ENCODE measurements at places on chromosomes 5 and 9.

DNA sequence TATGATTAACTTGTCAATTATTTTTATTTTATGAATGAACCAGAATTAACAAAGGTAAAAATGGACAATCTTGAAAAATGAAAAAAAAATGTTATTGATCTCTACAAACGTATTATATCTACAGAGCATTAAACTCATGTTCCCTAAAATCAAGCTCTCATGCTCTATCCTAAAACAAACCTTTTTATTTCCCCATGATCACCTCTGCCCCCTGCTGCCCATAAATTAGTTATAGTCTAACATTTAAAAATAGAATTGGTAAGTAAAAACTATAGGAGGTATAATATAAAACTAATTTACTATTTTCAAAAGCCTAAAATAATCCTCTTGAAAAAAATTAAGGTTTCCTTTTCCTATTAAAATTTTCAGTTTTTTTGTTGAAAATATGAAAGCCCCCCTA, 168.0 kb upstream of the POU5F2 start:
- no peak for DNase-seq

DNA sequence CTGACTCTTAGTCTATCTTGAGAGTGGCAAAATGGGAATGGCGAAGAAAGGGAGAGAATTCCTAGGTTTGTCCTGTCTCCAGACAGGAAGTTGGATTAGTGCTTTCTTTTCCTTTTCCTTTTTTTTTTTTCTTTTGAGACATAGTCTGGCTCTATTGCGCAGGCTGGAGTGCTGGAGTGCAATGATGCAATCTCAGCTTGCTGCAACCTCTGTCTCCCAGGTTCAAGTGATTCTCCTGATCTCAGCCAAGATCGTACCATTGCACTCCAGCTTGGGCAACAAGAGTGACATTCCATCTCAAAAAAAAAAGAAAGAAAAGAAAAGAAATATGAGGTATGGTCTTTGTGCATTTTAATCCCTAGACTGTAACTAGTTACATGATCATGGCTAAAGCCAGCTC, 12.6 kb upstream of the KIF27 start:
- DNase-seq: no peak

DNA sequence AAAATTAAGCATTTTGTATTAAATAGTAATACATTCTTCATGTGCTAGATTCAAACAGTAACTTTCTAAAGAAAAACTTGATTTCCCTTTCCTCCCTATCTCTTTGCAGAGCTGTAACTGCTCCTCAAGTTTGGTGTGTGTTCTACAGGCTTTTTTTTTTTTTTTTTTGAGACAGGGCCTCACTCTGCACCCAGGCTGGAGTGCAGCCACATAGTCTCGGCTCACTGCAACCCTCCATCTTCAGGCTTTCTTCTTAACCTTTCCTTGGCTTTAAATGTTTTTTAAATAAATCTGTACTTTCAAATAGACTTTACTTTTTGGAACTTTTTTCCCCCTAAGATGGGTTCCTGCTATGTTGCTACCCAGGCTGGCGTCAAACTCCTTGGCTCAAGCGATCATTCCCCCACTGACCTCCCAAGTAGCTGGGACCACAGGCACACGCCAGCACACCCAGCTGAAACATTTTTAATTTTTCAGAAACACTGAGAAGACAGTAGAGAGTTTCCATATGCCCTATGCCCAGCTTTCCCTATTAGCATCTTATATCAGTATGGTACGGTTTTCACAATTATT, 9.1 kb downstream of the NDFIP1 start:
- no peak for DNase-seq

GRCh38 chr5:32942225-32942989, 231.3 kb downstream of the NPR3 start:
- no peak for DNase-seq

DNA sequence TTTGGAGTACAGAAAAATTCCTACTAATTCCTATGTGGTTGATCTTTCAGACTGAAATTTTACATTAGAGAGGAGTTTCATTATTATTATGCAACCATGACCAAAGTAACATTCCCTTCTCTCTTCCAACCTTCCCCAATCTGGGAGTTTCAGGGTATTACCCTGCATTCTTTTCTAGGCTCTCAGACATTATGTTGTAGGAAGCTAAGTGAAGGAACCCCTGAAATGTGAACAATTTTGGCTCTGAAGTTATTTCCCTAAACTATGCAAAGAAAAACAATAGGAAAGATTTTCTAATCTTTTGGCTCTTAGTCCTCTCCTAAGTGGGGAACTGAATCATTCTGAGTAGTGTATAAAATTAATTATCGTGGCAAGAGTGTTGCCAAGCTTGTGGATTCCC, 63.3 kb upstream of the ZFAND5 start:
- no peak for DNase-seq

- no peak for DNase-seq
Measured at GRCh38 chr5:154541553-154541952, 63.5 kb upstream of the HAND1 start.

GRCh38 chr5:17282283-17283120, 65.1 kb downstream of the BASP1 start:
- DNase-seq: no peak

DNA sequence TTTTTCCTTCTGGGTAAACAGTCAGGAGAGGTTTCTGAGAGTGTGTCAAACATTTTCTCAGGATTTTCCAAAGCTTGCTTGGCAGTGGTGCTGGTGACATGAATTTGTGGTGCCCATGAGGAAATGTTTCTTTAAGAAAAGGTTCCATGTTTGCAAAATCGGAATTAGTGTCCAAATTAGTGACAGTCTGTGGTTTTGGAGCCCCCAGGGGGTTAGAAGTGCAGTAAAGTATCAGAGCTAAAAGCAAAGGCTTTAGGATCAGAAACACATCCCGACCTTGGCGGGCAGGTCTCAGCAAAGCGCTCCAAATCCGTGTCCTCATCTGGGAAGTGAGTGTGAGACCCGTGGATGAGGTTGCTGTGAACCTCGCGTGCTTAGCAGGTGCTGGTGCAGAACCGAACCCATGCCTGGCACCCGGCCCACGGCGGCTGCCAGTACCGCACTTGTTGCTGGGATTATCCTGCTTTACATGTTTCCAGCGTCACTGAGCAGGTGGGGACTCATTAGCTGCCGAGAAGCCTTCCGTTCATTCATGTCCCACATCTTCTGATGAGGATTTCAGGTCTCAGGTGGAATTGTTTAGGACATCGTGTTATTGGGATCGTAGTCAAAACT, 70.8 kb upstream of the COL5A1 start:
- DNase-seq: no peak

DNA sequence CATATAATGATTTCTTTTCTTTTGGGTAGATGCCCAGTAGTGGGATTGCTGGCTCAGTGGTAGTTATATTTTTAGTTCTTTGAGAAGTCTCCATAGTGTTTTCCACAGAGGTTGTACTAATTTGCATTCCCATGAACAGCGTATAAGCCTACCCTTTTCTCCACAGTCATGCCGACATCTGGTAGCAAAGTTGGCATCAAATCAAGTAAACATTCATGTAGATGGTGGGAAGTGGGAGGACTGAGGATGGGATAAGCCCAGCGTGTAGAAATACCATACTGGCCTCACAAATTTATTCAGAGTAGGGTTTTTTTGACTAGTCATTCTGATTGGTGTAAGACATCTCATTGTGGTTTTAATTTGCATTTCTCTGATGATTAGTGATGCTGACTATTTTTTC, 115.4 kb downstream of the EGFLAM start:
- no peak for DNase-seq

GRCh38 chr5:75933489-75933888, 149.7 kb upstream of the SV2C start:
- DNase-seq: no peak

DNA sequence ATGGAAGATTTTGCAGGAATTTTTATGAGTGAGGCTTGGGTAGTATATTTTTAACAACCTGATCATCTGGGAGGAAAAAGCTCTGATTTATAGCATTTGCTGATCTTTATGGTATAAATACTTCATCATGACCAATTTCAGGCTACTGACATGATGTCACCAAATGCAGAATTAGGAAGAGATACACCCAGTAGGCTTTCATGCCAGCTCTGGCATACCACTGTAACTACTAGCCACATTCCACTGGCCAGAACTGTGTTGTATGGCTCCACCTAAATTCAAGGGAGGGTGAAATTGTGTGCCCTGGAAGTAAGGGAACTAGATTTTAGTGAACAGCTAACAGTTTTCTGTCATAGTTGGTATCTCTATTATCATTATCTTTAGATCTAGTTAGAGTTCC, 17.6 kb downstream of the AP3S1 start:
- DNase-seq: no peak

GRCh38 chr9:2818804-2819121, 25.1 kb downstream of the PUM3 start:
- DNase-seq: no peak

DNA sequence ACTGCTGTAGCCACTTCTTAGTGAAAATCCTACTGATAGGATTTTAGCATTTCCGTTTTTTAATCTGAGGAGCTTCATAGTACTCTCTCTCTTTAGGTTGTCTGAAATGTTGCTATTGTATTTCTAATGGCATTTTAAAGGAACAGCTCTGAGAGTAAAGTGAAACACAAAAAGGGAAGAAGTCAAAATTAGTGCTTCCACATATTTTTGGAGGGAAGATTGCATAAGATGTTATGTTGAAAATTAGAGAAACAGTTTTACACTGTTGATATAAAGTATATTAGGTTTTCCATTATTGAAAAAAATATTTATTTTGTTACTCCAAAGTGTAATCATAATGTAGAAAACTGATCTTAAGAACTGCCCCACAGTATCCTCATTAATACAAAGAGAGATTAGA, 525.1 kb downstream of the TAF11L14 start:
- DNase-seq: no peak

GRCh38 chr9:27386571-27387091, 89.7 kb upstream of the EQTN start:
- DNase-seq: no peak

- no peak for DNase-seq
Measured at GRCh38 chr9:121453232-121453892, 46.3 kb downstream of the GGTA1 start.

GRCh38 chr5:166562246-166562645, 1729.2 kb upstream of the WWC1 start:
- DNase-seq: no peak

DNA sequence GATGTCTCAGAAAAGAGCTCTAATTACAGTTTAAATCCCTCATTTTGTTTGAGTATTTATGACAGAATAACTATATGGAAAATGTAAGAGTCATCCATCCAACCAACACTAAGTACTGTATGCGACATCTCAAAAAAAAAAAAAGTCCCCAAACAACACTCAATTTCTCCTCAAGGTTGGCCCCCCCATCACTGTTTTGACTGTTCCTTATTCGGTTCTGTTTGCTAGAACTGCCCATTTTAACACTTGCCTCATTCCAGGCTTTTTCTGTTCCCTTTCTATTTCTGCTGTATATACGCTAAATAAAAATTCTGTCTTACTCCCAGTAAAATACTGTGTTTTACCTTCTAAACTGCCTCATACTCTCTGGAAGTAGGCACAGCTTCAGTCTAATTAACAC, 25.2 kb downstream of the GLDC start:
- DNase-seq: no peak

DNA sequence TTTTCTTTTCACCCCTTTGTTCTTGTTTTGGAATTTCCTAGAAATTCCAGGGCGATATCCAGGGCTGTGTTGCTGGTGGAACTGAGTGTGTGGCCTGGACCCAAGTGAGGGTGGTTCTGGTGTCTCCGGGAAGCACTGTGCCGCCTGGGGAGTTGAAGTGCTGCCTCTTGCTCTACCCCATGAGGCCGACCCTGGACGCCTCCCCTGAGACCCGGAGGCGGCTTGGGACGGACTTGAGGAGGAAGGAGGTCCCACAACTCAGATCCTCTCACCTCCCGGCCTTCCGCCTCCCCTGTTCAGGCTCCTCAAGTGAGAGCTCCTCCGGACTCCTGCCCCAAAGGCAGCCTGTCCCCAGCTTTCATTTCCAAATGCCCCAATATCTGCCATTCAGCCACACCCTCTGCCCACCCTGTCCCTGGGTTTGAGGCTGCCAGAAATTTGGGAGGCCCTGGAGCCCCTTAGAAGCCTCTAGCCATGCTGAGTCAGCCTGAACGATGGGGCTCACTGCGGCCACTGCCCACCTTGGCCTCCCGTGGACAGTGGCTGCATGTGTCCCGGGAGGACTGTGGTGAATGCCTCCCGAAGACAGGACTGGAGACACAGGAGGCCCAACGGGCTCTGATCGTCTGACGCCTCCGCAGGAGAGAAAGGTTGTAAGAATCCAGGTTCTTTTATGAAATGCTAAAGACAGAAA, 42.6 kb upstream of the SLC6A19 start:
- DNase-seq: no peak

DNA sequence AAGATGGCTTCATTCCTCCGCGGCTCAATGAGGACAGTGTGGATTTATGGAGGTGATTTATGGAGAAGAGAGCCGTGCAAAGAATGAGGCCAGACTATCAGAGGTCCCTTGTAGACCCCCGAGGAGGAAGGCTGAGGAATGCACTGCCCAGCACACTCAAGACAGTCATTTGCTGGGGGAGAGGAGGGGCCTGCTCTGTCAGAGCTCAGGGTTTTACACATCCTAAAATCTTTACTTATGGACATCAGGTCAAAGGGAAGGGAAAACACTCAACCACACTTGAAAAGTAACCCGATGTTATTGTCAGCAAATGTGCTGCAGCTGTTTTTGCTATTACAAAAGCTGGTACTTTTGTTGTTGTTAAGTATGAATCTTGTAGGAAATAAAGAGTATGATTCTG, 289.5 kb downstream of the SLIT3 start:
- no peak for DNase-seq

DNA sequence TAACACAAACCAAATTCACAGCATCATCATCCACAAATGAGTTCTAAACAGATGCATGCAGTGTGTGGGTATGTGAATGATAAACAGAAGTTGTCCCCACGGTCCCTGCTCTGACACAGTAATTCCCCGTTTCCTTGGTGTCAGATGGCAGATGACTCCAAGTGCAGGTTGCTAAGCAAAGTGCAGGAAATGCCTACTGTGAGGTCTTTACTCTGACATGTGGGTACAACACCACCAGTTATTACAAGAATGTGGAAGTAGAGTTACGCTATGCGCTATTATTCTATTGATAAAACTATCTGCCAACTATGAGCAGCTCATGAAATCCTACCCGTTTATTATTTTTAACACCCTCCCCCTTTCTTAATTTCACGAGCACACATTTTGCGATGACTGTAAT, 448.9 kb downstream of the BNC2 start:
- DNase-seq: no peak

- DNase-seq: no peak
Measured at GRCh38 chr5:115068239-115069086, 101.2 kb downstream of the TRIM36 start.

- DNase-seq: no peak
Measured at GRCh38 chr9:94588681-94589080, 4.9 kb downstream of the FBP2 start.

DNA sequence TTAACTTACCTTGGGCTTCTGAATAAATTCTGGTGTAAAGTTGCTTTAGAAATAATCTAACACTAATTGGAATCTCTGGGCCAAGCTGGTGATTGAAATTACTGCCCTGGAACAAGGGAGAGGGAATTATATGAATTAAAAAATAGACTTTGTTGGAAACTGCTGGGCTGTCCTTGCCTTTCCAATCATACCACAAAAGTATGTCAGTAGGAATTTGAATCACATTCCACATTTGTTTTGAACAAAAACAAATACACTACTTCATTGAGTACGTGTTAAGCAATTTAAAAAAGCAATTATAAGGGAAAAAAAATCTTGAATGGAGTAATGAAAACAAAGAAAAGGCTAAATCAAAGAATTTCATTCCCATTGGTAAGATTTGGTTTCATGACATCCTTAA, 102.5 kb upstream of the SREK1 start:
- DNase-seq: no peak

GRCh38 chr5:180026320-180026719, 45.2 kb downstream of the RNF130 start:
- no peak for DNase-seq

- no peak for DNase-seq
Measured at GRCh38 chr9:93222890-93223259, 38.9 kb downstream of the WNK2 start.

Data from right renal cortex interstitium (tissue), 3 donors.